T-cell (primary cell): ENCODE measurements at places on chromosomes 5 and 9. TPM values are rescaled to one million over a fixed set of nuclear protein-coding genes. Genes with fewer than 3 reads are reported as not detected.

Gene C9orf153
- total RNA-seq = 0.44 TPM

Gene TMEM215
- total RNA-seq = not detected

Gene RNF180
- not detected for total RNA-seq

Gene FAM169A
- total RNA-seq = 12.6 TPM

Gene SLC6A3
- total RNA-seq = 0.22 TPM

DNA sequence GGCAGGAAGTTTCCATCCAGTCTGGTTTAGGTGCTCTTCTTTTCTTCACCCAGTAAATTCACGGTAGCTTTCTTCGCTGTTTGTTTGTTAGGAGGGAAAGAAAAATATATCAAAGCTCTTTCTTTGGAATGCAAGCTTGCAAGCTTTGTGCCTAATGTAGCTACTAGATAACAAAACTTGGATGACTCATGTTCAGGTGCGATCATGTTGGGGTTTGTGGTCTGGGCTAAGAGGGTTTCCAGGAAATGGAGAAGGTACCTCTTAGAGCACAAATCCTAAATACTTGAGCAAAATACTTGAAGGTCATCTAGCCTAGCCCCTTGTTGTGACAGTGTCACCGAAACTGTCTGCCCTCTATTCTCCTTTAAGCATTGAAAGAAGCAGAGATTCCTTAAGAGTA, 17.7 kb downstream of the SRP19 start:
- DNase-seq = peak; percentile 40
- H3K4me1 ChIP-seq = peaks cover 14% of the 10 kb centered on the region
- H3K27me3 ChIP-seq = no peaks in the 10 kb centered on the region
- H3K36me3 ChIP-seq = peaks cover 38% of the 10 kb centered on the region
- H3K27ac ChIP-seq = peak overlapping the region; percentile 45

DNA sequence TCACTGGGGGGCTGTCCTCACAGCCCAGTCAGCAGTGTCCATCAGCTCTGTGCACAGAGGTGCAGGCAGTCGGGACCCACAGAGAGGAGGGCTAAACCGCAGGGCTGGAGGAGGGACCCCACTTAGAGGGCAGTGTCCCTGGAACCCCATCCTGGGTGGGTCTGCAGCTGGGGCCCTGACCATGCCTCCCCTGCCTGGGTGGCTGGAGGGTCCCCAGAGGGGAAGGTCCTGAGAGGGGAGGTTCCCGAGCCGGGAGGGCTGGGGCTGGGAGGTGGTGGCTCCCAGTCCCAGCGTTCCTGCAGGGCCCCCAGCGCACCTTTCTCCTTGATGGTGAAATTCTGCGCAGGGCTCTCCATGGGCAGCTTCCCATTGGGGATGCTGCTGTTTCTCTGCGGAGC, 32.7 kb downstream of the EXOC3 start:
- peaks cover 8% of the 10 kb centered on the region for H3K4me1 ChIP-seq
- H3K4me3 ChIP-seq = no peak overlapping the region
- H3K36me3 ChIP-seq = no peaks in the 10 kb centered on the region
- H3K27me3 ChIP-seq = peaks cover 2% of the 10 kb centered on the region
